Nucleus accumbens (tissue), 56 donors: ENCODE measurements at places on chromosomes 5 and 9.

DNA sequence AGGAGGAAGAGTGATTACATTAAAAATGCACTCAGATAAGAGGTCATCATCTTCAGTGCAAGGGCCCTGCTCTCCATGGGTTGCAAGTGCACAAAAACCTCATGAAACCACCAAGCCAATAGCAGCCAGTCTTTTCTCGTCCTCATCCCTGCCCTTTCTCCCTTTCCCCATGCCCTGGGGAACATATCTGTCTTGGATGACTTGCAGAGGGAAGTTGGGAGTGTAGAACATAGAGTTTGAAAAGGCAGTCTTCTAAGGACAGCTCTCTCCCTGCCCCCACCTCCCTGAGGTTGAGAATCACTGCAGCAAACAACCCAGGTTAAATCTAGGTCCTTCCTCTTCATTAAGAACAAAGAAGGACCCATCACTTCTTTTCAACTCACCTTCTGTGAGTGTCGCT, 22.0 kb downstream of the DDX31 start:
- no peak for DNase-seq

DNA sequence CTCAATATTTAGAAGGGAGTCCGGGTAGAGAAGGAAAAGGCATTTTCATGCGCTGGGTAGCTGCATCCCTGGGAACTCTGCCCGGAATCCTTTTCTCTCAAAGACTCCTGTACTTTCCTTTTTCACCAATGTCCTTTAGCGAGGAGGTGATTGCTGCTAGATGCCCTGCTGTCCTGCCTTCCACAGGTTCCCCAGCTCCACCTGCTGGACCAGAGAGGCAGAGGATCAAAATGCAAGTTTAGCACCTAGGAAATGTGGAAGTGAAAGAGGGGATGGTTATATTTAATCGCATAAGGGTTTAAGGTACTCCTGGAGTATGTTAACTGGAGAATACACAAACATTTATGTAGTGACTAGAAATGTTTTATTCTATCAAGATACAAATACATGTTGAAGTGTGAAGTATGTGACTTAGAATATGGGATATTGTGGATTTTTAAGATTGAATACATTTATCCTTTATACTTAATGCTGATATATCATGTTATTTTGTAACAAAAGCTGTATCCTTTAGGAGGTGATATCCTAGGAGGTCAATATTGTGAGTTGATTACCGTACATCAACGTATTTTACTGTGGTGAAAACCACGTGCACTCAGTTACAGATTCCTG, 145.7 kb downstream of the ARHGAP26 start:
- DNase-seq, result no peak

- peak; percentile 33 for DNase-seq
Measured at GRCh38 chr9:123338710-123339665, 17.0 kb upstream of the CRB2 start.

DNA sequence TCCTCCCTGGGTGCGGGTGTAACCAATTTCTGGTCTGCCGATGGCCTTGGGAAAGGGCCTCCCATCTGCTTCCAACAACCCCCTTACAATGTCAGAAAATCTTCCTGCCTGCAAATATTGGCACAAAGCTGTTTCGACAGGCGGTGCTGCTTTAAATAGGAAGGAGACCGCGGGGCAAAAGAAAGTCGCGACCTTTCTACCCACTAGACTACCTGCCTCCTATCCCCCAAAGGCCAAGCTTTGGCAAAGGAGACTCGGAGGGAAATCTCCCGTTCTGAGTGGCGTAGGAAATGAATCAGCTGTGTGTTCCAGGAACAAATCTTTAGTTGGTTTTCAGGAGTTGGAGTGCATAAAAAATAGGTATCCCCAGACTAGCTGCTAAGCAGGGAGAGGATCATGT, 36.8 kb upstream of the NFIB start:
- DNase-seq, result no peak

GRCh38 chr5:171369056-171369455, 18.6 kb upstream of the NPM1 start:
- DNase-seq, result no peak

DNA sequence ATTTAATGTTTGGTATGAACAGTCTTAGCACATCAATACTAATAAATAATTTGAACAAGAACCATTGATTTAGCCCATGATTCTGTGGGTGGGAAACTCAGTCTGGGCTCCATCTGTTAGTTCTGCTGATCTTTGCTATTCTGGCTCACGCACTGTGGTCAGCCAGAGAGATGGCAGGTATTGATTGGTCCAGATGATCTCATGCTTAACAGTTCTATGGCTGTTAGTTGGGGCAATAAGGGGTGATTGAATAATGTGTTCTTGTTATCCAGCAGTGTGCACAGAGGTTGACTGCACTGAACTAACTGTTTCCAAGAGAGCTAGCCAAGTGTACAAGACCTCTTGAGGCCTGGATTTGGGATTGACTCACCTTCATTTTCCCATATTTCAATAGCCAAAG, 824.3 kb downstream of the SEMA5A start:
- DNase-seq, result no peak

DNA sequence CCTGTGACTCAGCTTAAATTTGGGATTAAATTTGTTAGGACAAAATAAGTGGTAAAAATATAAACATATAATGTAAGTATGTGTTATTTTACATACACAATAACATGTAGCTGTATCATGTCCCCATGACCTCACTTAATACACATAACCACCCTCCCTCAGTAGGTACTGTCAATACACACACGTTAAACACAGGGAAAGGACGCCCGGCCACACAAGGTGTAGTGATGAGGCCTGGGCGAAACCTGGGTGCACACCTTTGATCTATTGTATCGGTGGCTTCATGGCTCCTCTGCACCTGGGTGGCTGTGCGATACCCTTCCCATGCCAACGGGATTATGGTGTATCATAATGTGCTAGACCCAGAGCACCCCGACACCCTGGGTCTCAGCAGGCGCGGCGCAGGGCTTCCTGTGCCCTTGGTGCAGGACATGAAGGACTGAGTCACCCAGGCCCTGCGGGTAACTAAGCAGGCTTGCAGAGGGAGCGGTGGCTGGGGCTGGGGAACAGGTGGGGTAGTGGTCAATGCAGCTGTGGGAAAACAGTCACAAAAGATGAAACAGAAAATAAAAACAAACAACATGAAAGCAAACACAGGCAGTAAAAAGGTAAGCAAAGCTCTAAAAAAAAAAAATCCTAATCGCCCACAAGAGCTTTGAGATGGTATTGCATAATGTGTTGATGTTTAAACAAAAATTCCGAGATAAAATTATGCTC, 127.5 kb upstream of the RETREG1 start:
- DNase-seq, result no peak

DNA sequence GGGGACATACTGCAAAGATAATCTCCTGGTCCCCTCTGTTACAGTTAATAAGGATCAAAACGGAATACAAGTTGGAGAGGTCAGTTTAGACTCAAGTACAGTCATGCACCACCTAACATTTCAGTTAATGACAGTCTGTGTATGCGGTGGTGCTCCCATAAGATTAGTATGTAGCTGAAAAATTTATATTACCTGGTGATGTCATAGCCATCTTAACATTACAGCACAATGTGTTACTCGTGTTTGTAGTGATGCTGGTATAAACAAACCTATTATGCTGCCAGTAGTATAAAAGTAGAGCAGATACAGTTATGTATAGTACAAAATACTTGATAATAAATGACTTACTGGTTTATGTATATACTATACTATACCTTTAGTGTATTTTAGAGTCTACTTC, 207.9 kb downstream of the GDNF start:
- no peak for DNase-seq

- DNase-seq, result no peak
Measured at GRCh38 chr5:95907067-95907705, 54.5 kb downstream of the ELL2 start.

GRCh38 chr9:132518626-132519025, 63.8 kb upstream of the BARHL1 start:
- DNase-seq, result no peak

DNA sequence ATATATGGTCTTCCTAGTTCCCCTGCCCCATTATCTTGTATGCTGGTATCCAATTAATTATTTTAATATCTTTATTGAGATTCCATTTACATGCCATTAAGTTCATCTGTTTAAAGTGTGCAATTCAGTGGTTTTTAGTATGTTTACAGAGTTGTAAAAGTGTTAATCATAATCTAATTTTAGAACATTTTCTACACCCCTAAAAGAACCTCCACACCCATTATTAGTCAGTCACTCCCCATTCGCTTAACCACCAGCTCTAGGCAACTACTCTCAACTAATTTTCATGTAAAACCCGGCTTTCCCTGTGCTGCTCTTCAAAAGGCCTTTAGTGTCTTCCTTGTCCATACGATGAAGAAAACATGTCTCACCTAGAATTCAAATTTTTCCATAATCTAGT, 20.8 kb upstream of the CAVIN4 start:
- DNase-seq, result no peak

GRCh38 chr5:88778736-88779135, 104.2 kb downstream of the MEF2C start:
- DNase-seq, result peak; percentile 16
